NCI-H187 treated with DMSO at 0.1 percent for 48 hours (cell line): ENCODE measurements at places on chromosomes 6 and 20.
A peak's percentile ranks its signal among the peaks of the same experiment; 100 is the strongest.

- DNase-seq, result no peak
Measured at GRCh38 chr6:25303254-25303653, 24.1 kb downstream of the CARMIL1 start.

- DNase-seq, result no peak
Measured at GRCh38 chr20:18092890-18093289, 35.2 kb upstream of the OVOL2 start.

DNA sequence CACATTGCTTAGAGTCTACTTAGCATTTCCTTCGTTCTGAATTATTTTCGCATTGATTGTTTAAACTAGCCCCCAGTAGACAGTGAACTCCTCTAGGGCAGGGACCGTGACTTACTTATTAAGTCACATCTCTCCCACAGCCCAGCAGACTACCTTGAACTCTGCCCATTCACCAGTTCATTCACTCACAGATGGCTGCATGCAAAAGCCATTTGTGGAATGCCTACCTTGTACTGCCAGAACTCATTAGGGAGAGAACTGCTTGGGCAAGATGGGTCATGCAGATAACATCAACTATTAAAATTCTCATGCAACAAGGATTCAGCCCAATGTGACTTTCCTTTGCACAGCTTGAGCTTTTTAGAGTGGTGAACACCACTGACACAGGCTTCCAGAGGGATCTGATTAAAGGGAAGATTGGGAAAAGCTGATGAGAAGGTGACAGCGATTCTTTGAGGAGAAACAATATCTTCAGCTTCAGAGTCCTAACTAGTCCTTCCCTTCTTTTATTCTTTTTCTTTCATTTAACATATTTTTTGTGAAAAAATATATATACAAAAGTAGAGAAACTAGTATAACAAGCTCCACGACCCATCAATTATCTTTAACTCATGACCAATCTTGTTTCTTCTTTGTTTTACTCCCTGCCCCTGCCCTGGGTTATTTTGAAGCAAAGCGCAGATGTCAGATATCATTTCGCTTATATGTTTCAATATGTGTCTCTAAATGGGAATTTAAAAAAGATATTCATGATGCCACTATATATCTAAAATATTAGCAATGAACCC is 273.9 kb downstream of the CDC5L start:
- no peak for DNase-seq

GRCh38 chr6:35152067-35152707 is 11.0 kb upstream of the TCP11 start:
- no peak for DNase-seq

DNA sequence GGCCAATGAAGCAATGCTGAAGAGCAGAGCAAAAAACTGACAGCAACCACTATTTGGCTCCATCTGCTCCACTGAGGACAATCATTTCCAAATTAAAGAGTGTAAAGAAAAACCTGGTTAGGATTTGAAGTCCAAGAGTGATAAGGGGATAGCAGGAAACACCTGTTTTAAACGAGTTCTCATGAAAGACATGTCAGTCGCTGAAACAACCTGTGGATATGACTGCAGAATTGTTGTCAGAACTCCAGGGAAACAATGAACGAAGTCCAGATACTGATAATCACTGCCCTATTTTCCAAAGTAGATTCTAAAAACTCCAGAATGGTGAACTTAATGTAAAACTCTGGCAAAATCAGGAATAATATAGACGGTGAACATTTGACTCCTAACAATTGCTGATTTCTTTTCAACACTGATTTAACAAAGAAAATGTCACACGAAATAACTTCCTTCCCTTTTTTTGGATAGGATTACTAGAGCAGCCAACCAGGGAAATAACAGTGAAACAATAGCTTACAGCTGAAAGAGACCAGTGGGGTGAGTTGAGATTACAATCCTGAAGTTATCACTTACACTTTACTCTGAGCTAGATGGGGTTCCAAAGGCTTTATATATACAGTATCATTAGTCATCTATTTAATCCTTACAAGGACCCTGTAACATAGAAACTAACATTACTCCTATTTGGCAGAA is 83.7 kb downstream of the ELOVL5 start:
- DNase-seq, result no peak

DNA sequence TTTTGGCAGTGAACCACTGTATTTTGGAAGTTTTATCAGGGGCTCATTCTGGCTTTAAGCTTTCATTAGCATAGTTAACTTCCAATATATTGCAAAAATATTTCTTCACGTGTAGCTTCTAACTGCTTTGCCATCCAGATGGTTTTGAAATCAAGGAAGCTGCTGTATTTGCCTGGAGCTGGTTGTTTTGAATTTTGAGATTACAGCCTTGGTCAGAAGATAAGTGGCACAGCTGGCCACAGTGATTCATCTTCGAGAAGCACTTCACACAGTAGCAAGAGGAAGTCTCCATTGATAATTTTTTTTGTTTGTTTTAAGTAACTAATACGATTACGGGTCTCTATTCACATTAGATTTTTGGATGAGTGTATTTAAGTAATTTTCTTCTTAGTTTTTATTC is 3.8 kb downstream of the APCDD1L start:
- DNase-seq, result peak; percentile 1

GRCh38 chr20:62997417-62998035 is 9.2 kb downstream of the BHLHE23 start:
- DNase-seq, result no peak

DNA sequence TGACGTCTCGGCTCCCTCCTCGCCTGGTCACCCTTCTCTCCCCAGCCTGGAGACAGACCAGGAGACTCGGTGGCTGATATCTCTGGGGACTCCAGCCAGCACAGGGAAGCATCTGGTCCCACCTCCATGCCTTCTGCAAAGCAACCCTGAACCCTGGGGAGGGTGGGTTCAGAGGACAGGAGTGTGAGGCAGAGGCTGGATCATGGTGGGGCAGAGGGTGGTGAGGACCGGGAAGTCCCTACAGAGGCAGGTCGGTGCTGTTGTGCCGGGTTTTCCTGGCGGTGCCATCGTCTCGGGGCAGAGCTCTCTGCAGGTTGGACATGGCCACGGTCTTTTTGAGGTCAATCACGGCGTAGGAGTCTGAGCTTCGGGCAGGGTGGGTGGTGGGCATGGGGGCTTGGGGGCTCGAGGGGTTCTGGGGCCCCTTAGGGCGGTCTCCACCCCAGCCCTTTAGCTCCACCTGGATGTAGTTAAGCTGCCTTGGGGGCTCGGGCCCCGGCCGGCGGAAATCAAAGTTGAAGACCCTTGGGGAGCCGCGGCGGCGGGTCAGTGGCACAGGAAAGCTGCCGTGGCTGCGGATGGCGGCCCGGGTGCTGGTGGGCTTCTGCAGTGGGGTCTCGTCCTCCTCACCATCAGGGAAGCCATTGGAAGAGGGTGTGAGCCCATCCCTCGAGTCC is 9.2 kb downstream of the FRS3 start:
- no peak for DNase-seq

DNA sequence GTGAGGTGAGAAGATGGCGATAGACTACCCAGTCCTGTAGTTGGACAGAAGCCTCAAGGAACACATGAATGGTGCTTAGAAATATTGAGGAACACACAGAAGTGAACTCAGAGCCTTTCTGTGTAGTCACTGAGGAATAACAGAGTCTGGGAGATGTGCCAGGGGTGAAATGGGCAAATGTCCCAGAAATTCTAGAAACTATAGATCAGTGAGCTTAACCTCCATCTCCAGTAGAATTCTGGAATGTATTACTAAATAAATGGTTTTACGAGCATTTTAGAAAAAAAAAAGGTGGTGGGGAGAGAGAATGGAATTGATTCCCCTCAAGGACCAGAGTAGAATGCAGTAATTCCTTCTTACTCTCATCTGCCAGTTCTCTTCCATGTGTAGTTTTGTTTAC is 380.0 kb downstream of the LMBRD1 start:
- DNase-seq, result no peak

DNA sequence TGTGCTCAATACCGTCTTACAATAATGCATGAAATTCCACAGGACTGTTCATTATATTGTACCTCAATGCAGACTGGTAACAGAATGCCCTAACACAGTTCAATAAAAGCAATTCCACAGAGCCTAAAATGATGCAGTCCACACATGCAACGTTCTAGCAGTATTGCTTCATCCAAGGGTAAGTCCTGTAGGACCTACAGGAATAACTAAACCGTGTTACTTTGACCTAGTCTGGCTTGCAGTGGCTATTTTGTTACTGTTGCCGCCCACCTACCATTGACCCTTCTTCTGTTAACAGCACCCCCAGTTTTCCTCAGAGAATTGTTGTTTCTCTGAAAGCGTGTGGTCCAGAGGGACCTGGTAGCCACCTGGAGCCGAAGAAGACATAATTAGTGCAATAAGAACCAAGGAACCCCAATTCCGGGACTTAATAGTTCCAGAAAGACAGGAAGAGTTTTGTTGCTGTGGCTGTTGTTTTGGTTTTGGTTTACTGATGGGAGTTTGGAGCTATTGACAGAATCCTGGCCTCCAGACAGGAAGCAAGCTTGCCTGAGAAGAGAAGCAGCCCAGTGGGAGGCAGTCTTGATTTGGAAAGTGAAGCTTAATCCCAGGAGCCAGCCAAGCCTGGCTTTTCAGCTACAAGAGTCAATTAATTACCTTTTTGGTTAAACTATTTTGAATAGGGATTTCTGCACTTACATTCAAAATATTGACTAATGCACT is 91.3 kb downstream of the FRK start:
- DNase-seq, result no peak

GRCh38 chr20:19412254-19412653 is 199.8 kb downstream of the SLC24A3 start:
- DNase-seq, result no peak

DNA sequence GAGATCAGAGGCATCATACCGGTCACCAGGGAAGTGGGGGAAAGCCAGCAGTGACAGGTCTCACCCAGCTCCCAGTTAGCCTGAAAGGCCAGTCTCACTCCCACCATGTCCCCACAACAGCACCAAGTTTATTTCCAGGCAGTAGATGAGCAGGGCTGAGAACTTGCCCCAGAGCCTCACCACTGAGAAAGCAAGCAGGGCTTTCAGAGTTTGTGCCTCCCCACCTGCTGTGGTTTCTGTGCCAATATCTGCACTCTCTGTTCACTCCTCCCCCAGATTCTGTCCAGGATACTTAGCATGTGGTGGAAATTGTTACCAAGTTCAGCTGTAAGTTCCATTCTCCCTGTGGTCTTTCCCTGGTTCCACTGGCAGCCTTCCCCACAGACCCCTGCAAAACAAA is 255.0 kb upstream of the HTR1E start:
- DNase-seq, result no peak

- DNase-seq, result no peak
Measured at GRCh38 chr20:64035933-64036345, at the start of gene C20orf204. Gene C20orf204, plus strand, starts transcription at chr20:64036182. Its CDS starts 142 bp downstream, at chr20:64036324.

GRCh38 chr20:58264271-58264670 is 35.8 kb upstream of the ANKRD60 start:
- DNase-seq, result no peak

DNA sequence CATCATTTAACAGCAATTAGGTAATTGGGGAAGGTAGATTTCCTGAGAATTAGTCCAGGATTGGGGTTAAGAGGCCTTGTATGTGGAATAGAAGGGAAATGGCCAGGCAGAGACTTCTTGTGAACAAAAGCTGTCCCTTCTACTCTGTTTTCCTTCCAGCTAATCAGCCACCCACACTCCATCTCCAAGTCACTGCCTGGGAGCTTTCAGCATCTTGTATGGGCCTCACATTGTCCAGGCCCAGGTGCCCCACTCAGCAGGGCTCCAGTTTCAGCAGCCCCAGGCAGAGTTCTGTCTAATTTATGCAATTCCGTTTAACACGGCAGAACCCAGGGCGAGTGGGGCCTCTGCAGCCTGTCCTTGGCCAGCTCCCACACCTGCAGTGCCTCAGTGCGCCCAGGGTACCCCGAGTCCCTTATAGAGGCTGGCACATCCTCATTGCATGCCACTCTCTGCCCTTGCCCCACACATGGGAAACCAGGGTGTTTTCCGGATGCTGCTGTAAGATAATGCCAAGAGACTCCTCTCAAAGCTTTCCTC is 113.0 kb downstream of the EDN3 start:
- DNase-seq, result no peak

GRCh38 chr6:7100072-7100752 is 7.5 kb upstream of the RREB1 start:
- DNase-seq, result no peak

- no peak for DNase-seq
Measured at GRCh38 chr20:16864069-16864468, 115.9 kb downstream of the OTOR start.

DNA sequence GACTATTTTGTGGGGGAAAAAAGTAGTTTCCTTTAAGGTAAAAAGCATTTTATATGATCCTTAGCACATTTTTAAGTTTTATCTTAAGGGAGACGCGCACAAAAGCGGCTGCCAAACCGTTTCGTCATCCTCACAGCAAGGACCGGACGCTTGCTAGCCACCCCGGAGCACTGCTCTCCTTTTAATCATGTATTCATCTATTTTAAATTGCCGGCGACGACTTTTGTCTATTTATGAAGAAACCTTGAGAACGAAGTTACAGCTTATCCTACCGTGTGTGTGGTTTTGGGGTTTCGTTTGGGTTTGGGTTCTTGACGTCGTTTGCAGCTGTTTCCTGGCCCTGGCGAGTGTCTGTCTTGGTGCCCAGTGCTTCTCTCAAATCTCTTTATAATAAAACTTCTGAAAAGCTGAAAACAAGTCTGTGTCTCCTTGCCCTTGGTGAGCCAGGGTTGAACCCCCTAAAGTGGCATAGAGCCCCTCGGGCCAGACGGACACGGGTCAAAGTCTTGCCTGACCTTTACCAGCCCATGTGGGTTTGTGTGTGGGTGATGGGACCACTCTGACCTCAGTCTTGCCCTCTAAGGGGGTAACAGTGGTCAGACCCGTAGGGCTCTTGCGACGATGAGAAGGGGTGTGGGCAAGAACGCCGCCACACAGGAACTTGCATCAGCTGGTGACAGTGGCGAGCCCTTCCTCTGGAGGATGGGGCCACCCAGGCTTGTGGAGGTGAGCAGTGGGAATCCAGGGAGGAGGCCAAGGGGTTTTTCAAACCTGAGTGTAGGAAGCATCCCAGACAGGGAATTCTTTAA is 117.6 kb downstream of the JPH2 start:
- DNase-seq, result no peak

- DNase-seq, result no peak
Measured at GRCh38 chr20:11989018-11989771, 71.5 kb downstream of the BTBD3 start.

DNA sequence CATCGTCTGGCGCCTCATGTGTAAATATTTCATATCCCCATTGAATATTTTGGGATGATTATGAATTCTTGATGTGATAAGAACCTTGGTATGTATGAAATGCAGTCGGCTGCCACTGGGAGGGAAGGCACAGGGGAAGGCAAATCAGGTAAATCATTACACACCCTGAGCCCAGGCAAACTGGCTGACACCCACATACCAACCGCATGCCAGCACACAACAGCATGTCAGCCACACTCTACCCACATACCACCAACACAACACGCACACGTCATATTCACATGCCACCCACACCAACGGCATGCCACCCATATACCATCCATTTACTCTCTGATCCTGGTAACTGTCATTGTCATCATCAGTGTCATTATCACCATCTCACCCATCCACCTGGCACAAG is 28.3 kb upstream of the MDGA1 start:
- DNase-seq, result no peak

DNA sequence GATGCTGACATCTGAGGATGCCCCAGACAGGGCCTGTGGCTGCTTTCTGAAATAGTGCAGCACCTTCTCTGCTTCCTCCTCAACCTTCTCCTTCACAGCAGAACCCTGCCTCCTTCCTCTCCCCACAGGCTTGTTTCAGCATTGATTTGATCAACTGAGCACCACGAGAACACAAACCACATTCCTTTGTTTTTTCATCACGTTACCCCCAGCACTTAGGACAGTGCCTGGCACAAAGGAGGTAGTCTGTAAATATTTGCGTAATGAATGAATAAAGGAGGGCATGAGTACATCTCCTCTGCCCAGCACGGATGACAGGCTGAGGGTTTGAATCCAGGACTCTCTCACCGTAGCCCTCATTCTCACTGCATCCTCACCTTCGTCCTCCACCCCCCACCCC is 21.3 kb upstream of the WFDC2 start:
- DNase-seq, result no peak
